ENCODE measurements at places on chromosomes 6 and 20.

GRCh38 chr20:38138086-38138778, 26.8 kb downstream of the TGM2 start:
- DNase-seq = no peak

DNA sequence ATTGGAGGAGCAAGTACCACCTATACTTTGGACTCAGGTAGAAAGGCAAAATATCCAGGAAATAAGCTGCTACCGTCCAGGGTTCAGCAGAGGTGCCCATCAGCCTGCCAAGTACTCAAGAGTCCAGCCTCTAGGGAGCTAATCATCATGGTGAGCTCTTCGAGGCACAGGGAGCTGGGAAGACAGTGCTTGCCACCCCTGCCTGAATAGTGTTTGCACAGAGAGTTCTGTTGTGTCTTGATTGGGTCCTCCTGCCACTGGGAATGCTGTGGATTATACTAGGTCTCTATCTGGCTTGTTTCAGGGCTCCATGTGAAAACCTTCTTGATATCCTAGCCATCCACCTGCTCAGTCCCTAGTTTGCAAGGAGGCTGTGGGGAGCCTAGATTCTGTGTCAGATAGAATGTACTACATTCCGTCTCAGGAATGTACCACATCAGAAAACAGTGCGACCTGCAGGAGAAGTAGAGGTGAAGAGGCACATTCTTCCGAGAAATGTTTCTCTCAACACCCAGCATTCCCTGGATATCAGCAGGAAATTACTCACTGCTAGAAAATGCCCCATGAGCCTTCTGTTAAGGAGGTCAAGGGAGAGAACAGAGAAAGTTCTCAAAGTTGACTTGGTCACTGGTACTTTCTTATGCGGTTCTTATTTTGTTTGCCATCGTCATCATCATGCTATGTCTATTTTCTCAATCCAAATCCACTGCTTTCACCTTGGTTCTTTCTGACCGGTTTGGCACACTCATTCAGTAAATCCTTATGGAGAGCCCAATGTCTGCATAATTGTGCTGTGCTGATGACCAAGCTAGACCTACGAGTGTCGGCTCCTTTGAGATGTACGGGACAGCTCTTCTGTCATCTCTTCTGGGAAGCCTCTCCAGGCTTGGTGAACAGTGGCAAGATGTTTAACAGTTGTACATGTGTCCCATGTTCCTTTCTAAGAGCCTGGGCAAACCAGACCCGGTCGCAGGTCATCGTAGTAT, 30.7 kb downstream of the PTPN1 start:
- DNase-seq = no peak

DNA sequence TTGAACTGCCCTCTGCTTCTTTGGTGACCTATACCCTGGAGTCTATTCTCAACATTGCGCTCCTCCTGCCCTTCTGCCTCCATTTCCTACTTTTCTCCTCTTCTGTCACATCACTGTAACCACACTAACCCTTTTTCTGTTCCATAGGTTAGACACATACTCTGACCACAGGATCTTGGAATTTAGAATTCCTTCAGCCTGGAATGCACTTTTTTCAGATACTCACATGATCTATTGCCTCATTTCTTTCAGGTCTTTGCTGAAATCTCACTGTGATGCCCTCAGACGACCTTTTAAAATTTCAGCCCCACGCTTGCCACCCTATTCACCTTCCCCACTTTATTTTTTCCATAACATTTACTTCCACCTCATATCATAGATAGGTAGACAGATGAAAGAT, 5.1 kb downstream of the VNN1 start:
- no peak for DNase-seq

GRCh38 chr20:55918471-55918870, 86.8 kb downstream of the CBLN4 start:
- DNase-seq = no peak

DNA sequence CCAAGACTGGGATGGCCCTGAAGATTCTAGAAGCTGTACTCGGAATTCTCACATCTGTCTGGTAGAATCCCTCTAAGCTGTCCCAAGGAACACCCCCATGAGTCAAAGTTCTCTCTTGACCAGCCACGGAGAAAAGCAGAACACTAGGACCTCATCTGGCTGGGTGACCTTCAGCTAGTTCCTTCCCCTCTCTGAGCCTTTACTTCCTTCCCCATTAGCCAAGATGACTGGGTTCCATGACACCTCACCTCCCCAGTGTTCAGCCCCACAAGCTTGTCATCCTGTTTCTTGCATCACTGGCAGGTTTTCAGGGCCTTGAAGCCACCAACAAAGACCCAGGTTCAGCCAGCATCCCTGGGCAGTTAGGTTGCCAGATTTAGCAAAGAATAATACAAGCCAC, 47.8 kb downstream of the MAFB start:
- no peak for DNase-seq

GRCh38 chr6:89944826-89945407, 50.6 kb downstream of the GJA10 start:
- no peak for DNase-seq

GRCh38 chr6:13296536-13296997, 31.8 kb downstream of the TBC1D7 start:
- DNase-seq = no peak

- DNase-seq = no peak
Measured at GRCh38 chr6:50213146-50213545, 163.4 kb upstream of the DEFB112 start.

DNA sequence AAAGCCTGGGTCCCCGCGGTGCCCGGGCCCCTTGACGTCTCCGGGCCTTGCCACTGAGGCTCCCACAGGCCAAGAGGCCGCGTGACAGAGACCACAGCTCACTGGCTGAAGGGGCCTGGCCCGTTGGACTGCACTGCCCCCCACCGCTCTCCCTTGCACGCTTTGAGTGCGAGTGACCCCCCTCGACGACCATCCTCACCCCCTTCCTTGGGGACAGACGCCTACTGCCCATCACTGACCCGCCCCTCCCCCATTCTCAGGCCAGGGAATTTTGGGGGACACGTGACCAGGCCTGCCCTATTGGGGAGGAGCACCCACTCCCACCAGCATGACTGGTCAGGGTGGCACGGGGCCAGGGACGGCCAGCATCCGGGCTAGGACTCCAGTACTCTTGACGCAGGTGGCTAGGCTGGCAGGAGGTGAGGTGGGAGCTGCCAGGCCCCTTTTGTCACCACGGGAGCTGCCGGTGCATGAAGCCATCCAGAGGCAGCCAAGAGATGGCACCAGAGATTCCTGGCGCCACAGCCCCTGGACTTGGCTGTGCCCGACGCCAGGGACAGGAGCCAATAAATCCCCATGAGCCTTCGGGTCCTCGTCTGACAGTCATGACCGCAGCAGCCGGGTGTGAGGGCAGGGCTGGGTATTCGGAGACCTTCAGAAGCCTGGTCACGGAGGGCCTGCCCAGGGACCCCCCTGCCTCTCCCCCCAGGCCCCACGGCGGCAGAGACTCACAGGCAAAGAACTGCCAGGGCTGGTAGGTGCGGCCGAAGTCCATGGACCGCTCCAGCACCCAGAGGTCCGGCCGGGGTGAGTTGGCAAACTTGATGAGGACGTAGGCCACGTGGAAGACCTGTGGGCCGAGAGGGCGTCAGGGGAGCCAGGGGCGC, 14.5 kb downstream of the LAMA5 start:
- DNase-seq = peak; percentile 71

DNA sequence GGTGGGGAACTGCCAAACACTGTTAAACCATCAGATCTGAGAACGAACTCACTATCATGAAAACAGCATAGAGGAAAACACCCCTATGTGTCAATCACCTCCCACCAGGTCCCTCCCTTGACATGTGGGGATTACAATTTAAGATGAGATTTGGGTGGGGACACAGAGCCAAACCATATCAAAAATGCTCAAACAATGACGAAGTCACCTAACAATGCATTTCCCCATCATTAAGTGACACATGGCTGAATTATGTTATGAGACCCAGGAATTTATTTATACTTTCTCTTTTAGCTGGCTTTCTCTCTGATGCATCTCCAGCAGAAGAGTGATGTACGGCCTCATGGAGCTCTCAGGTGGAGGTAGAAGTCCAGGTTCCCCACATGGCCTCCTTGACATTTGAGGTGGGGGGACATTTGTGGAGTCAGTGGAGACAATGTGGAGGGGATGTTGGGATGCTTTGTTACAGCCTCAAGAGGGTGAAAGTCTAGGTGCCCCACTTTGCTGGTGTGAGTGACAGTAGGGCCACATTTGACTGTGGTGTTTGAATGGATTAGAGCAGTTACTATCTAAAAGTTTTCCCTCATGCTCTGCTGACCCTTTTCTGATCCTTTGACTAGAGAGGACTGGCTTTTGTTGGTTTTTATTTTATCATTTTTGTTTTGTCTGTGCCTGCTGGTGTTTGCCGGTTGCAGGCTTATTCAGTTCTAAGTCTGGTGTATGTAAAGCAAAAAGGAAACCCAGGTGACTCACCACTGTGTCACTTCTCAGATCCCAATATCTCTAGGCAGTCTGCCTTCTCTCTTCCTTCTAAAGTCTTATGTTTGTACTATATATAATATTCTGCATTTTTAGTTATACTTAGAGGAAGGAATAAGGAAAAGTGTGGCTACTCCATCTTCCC, 18.5 kb upstream of the DCBLD1 start:
- DNase-seq = no peak

DNA sequence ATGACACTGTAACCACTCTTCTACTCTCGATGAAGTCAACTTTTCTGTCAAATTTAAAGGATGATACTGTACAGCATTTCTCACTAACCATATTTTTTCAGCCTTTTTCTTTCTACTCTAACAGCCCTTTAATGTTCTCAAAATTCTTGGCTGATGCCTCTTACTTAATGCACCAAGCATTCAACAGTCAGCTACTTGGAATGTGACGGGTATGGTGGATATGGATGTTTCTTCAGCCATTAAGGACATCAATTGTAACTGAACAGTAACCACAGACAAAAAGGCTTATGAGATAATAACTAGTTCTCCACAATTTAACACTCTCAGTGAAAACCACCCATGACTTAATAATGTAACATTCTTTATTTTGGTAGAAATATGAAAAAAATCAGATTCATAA, 467.2 kb upstream of the ZNF337 start:
- DNase-seq = no peak

DNA sequence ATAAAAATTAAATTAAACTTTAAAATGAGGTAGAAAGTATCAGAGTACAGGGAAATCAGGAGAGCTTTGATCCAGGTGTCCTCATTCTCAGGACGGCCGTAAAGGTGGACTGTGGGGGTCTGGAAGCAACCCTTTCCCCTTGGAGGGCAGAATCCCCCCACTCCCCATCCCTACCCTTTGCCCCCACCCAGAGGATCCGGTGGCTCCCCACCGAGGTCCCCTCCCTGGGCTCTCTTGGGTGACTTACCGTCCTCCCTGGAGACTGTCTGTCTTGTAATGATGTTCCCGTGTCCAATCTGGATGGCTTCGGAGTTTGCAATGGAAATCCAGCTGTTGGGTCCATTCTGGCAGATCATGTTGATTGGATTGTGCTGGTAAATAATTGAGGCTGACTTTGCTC, 7.3 kb downstream of the ZBP1 start:
- DNase-seq = no peak

GRCh38 chr6:98498866-98499265, 335.5 kb upstream of the POU3F2 start:
- no peak for DNase-seq

DNA sequence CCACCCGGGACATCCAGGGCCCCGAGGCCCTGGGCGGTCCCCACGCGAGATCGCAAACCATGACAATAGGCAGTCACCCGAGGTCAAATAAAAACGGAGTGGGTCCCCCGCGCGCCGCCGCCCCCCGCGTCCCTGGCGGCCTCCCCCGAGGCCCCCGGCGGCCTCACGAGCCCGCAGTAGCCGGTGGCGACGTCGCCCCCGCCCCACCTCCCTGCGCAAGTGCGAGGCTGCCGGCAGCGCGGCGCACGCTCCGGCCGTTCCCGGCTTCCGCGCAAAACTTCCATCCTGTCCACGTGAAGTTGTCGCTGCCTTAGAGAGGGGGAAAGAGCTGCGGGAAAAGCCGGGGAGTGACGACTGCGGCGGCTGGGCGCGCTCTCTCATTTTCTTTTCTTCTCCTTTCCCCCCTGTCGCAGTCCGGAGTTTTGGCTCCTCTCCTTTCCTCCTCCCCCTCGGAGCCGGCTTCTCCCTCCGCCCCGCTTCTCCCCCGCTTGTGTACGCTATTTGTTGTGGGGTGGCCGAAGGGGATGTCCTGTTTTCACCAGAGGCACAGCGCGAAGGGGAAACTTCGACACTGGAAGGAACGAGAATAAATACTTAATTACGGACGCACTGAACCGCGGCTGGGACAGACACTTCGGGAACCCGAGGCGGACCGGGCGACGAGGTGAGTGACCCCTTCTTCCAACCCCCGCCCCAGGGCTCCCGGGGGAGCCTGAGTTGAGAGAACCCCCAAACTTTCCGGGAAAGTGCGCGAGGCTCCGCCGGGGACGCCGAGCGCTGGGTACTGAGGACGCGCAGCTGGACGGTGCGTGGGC, at the start of gene EYA4:
Gene EYA4, plus strand, starts transcription at position 272 of the 815 bp plus-strand sequence. CDS start 33,424 bp downstream, outside the sequence.
- DNase-seq = peak; percentile 80

- no peak for DNase-seq
Measured at GRCh38 chr20:7742479-7742878, 197.8 kb downstream of the HAO1 start.

DNA sequence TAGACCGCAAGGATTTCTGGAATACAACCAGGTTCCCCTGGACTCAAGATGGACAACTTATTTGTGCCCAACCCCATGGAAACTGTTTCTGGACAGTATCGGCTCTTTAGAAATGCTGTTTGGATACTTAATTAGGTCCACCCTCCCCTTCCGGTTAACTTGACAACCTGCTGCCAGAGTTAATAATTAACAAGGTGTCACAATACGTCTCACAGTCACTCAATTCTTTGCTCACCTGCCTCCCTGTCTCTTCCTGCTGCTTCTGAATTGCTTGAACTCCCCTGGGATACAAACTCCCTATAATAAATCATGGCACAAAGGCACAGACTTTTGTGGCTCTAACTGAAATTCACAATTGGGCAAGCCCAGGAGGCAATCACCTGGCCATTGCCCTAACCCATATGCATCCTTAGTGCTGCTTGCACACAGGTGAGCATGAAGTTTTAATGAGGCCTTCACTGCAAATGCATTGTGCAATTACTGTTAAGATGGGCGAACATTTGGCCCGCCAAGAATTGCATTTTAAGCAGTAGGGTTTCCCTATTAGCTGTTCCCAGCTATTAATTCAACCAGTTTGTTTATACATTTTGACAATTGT, 504.4 kb upstream of the NOX3 start:
- DNase-seq = no peak

GRCh38 chr6:123925350-123925749, 121.7 kb downstream of the NKAIN2 start:
- peak; percentile 2 for DNase-seq

DNA sequence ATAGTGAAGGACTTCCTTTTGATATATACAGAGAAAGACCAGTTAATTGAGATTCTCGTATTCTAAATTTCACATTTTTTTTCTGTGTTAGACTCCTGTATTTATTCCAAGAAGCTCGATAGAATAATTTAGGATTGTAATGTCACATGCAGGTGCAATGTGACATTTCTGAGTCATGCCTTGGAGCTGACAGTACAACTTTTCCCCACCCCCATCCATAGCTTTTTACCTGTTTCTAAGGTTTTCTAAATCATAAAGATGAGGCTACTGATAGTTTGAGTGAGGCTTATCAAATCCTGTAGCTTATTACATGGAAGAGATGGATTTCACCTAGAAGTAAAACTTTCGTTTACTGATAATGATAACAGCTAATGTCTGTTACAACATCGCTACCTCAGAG, 37.6 kb downstream of the FLRT3 start:
- no peak for DNase-seq

GRCh38 chr6:166151798-166152197, 15.9 kb downstream of the TBXT start:
- no peak for DNase-seq

- peak; percentile 78 for DNase-seq
Measured at GRCh38 chr6:14883921-14884320, 361.9 kb upstream of the JARID2 start.

GRCh38 chr6:106530026-106530425, 99.3 kb downstream of the RTN4IP1 start:
- no peak for DNase-seq

All from tongue (tissue), 3 donors.